ENCODE measurements at places on chromosomes 5 and 9.

DNA sequence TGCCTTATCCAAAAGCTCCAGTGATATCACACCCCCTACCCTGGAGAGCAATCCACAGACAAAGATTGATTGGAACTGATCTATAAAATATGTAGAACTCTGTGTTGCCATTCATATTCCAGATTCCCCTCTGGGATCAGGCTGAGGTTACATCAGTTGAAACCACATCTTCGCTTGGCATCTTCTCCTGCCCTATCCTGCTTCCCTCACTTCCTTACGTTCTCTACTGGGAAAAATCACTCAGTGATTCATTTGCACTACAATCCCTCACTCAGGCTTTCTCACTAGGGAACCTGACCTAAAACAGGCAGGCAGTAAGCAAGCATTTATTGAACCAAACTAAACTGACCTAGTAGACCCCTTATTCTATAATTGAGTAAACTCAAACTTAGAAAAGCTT, 111.7 kb downstream of the ESM1 start:
- no peak for DNase-seq

DNA sequence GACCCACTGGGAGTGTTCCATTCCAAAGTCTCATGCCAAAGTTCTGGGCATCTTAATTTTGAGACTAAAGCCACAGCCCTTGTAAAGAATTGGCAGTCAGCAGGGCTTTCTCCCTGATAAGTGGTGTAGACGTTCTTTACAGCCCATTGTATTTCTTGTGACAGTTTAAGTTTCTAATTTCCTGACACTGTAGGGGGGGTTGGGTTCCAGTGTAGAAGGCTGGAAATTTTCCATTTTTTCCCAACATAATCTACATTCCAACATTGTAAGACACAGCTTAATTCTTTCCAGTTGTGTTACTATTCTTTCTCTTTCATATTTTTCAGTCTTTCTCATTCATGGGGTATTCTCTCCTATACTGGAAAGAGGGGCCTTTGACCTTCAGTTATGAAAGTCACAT, 121.1 kb downstream of the FBXL7 start:
- no peak for DNase-seq

GRCh38 chr9:132588501-132589147, 6.2 kb downstream of the BARHL1 start:
- peak; percentile 33 for DNase-seq

DNA sequence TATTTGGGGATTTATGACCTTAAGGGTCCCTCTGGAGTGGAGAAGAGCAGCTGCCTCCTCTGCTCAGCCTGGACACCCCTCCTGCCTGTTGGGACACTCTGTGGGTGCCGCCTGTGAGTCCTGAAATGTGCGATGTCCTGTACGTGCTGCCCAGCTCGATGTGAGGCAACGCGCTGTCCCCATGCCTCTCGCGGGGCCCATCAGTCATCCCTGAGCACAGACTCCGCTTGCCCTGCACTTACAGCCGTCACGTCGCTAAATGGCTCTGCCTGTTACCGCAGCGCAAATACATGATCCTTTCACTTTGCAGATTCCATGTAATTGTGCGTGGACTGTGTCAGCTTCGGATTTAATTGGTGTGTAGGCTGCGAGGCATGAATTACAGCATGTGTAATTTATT, 27.1 kb downstream of the IRX4 start:
- DNase-seq, result no peak

GRCh38 chr5:109454731-109455505, 45.1 kb upstream of the PJA2 start:
- no peak for DNase-seq

DNA sequence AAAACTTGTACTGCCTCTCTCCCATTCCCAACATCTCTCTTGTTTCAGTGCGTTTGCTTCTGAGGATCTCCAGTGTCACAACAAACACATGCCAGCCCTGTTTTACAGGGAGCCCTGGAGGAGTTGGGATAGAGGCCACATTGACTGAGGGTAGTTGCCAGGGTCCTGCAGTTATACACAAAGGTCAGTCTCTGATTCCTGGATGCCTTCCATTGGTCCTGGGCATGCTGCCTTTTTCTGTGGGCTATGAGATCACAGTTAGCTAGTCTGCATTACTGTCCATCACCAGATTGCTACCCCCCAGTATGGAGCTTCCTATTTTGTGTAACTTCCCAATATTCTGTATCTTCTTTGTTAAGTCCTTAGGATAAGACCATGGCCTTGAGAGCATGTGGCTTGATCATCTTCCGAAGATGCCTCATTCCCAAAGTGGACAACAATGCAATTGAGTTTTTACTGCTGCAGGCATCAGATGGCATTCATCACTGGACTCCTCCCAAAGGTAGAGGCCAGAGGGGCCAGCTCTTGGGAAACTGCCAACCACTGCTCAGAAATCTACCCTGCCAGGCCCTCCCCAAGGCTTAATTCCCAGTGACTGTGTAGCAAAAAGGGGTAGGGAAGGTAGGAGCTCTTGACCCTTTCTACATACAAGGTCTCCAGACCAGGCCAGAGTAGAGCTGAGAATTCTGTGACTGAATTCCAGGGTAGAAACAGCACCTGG, 9.5 kb downstream of the NUDT2 start:
- peak; percentile 86 for DNase-seq

GRCh38 chr5:139637438-139638089, 10.6 kb upstream of the CXXC5 start:
- peak; percentile 73 for DNase-seq

DNA sequence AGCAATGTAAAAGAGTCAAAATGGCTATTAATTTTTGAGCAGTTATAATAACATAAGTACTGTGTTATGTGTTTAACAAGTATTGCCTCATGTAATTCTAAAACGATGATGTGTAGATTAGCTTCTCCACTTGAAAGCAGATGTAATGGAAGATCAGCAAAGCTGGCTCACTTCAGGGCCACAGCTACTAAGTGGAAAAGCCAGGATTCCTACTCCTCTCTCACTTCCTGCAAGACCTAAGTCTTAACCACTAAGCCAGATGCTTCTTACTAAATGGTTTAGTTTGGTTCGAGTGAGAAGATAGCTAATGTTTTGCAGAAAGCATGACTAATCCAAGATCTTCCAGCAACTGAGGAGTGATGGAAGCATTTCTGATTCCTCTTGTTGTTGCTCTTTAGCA, 15.7 kb upstream of the TNC start:
- no peak for DNase-seq

GRCh38 chr5:150584556-150585335, 55.7 kb upstream of the SYNPO start:
- no peak for DNase-seq

DNA sequence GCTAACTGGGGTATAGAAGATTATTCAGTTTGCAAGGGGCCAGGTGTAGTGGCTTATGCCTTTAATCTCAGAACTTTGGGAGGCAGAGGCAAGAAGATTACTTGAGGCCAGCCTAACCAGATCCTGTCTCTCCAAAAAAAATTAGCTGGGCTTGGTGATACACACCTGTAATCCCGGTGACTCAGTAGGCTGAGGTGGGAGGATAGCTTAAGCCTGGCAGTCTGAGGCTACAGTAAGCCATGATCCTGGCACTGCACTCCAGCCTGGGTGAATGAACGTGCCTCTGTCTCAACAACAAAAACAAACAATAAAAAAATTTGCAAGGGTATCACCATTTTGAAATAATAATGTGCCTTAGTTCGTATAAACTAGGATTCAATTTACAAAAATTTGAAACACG, 51.3 kb downstream of the BAAT start:
- no peak for DNase-seq

DNA sequence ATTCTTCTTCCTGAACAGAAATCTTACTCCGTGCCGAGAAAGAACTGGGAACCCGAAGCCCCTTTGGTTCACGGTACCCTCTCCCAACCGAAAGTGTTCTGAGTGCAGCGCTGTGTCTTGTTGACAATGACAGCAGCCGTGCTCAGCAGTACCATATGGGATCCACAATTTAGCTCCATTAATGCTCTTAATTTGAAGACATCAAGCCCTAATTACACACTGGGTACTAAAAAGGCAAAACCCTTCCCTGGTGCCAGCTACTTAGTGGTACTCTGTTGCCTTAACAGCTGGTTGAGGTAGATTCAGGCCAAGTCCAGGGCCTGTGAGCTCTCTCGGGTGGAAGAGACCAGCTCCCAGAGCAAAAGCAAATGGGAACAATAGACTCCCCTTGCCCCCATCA, 24.5 kb downstream of the DDX31 start:
- DNase-seq, result peak; percentile 51

DNA sequence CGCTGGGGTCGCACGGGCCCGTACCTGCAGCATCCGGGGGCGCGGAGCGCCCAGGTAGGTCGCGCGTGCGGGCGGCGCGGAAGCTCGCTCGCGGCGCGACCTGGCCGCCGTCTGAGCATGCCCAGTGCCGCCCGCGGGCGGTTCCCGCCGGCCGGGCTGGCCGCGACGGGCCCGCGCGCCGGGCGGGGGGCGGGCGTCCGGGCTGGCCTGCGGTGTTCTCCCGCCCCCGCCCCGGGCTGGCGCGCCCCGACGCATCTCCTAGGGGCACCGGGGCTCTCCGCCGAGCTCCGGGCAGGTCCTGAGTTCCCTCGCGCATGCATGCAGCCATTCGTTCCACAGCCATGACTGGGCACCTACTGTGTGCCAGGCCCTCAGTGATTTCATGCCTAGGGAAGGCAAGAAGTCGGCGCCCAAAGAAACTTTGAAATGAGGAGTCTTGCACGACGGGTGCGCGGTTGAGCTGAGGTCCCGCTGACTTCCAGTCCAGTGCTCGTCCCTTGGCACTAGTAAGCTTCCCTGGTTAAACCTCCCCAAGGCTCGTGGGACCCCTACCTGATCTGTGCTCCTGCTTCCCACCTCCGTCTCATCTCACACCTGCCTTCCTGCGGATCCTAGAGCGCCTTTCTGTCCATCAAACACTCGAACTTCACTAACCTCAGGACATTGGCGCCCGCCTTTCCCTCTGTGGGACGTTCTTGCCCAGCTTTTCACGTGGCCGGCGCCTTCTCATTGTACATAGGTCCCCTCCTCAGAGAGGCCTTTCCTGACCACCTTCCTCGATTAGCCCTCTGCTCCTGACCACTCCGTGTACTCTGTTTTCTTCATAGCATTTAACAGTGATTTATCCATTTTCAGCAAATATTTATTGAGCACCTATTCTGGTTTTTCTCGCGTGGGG, at the start of gene PTPN3:
PTPN3 (minus strand) TSS at position 113 of the 898 bp plus-strand sequence. CDS start 34,873 bp downstream, outside the sequence.
- DNase-seq, result no peak

- DNase-seq, result no peak
Measured at GRCh38 chr9:515665-516064, 301.0 kb downstream of the DOCK8 start.

GRCh38 chr5:144778561-144778960, 607.9 kb downstream of the KCTD16 start:
- DNase-seq, result no peak

DNA sequence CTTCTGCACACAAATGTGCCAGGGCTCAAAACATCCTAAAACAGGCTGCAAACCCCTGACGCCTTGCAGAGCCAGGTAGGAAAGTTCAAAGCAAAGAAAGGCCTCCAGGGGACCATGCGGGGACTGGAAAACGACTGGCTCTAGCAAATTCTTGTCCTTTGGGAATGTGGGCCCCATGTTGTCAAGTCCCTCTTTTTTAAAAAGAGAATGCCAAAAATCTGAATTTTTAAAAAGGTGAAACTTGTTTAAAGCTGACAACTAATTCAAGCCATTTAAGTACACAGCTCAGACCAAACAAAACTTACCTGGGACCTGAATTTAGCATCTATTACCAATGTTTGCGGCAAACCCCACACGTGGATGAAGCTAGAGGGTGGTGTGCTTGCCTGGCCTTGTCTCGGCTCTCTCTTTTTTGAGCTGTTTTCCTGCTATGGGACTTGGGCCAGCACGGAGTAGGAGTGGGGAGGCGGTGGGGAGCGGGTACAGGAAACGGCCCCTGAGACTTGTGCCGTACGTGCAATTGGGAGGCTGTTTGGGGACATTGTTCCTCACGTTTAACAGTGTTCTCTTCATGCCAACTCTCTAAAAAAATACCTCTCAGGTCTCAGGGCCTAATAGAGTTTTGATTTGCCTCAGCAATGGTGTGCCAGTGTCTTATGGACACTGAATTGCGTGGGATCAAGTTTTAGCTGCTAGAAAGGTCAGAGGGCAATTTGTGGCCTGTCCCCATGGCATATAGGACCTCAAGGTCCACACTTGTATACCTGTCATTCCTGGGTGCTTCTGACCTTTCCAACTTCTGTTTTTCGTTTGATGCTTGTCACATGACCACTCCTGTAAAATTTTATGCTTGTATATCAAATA, 15.1 kb upstream of the PHF19 start:
- no peak for DNase-seq

GRCh38 chr5:1912951-1913565, 30.3 kb upstream of the IRX4 start:
- no peak for DNase-seq

DNA sequence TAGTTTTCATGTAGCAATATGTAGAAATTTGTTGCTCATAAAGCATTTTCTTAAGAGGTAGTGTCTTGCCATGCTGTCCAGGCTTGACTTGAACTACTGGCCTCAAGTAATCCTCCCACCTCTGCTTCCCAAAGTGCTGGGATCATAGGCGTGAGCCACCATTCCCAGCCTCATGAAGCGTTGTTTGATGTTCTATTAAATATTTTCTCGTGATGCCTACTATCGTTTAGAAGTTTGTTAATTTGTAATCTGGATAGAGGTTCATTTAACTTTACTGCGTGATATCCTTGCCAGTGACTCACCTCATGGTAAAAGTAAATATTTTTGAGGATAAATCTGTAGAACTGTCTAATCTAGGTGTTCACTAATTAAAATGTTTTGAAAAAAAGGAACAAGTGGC, 82.6 kb downstream of the VCAN start:
- no peak for DNase-seq

DNA sequence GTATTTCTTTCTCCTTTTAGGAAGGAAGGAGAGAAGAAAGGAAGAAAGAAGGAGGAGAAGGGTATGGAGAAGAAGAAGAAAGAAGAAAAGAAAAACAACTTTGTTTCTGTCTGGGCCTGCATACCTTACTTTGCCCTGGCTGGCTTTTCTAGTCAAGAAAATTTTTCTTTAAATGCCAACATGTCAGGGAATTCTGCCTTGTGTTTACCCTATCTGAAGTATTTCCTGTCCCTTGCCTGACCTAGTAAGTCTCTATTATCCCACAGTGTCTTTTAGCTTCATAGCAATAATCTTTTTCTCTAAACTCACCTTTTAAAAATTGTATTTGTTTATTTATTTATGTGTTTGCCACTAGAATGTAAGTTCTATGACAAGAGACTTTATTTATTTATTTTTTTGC, 1864.1 kb downstream of the EFNA5 start:
- DNase-seq, result no peak

GRCh38 chr5:165448753-165449152, 1943.3 kb downstream of the MAT2B start:
- no peak for DNase-seq

- no peak for DNase-seq
Measured at GRCh38 chr9:107681988-107682387, 192.4 kb upstream of the KLF4 start.

DNA sequence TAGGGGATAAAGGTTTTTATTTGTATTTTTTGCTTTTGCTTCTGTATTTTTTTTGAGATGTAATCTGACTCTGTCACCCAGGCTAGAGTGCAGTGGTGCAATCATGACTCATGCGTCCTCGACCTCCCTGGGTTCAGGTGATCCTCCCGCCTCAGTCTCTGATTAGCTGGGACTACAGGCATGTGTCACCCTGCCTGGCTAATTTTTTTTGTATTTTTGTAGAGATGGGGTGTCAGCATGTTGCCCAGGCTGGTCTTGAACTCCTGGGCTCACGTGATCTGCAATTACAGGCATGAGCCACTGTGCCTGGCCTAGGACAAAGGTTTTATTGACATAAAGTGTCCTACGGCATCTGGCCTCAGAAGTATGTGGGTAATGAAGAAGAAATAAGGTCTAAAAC, 297.1 kb upstream of the C9orf72 start:
- no peak for DNase-seq

- peak; percentile 58 for DNase-seq
Measured at GRCh38 chr5:176541338-176542134, 4.3 kb upstream of the RNF44 start.
